ENCODE measurements at places on chromosomes 6 and 20. TPM values are rescaled to one million over a fixed set of nuclear protein-coding genes. Genes with fewer than 3 reads are reported as not detected.

The COL12A1 gene
- 1.9 TPM for total RNA-seq

The PRSS16 gene
- 5.0 TPM for total RNA-seq

The KIF6 gene
- 1.1 TPM for total RNA-seq

The MAD2L1BP gene
- 46.5 TPM for total RNA-seq

The TUBB1 gene
- total RNA-seq = not detected

The TRERF1 gene
- total RNA-seq = 9.7 TPM

The SPTLC3 gene
- total RNA-seq = under 0.01 TPM

The PRR18 gene
- 0.11 TPM for total RNA-seq

The SRSF12 gene
- total RNA-seq = 3.7 TPM

The TREML1 gene
- not detected for total RNA-seq

The LCA5 gene
- 2.3 TPM for total RNA-seq

The HLA-DMB gene
- total RNA-seq = 0.55 TPM

The BEND3 gene
- total RNA-seq = 24.9 TPM

The SIRPD gene
- total RNA-seq = not detected

The DEFB128 gene
- total RNA-seq = not detected

The PARD6B gene
- 24.5 TPM for total RNA-seq

The TRAPPC3L gene
- total RNA-seq = not detected

The GPLD1 gene
- 2.5 TPM for total RNA-seq

The NNAT gene
- 205 TPM for total RNA-seq

The ANKRD66 gene
- not detected for total RNA-seq

The TBXT gene
- 0.22 TPM for total RNA-seq

The APOM gene
- total RNA-seq = 3.3 TPM

The GNAS-AS1 gene
- total RNA-seq = 0.24 TPM

The SRC gene
- 32.5 TPM for total RNA-seq

The HRH3 gene
- 1.9 TPM for total RNA-seq

The CGAS gene
- 0.55 TPM for total RNA-seq

The RTN4IP1 gene
- total RNA-seq = 18.4 TPM
